BJ (cell line): ENCODE measurements at places on chromosomes 11 and 22. TPM values are rescaled to one million over a fixed set of nuclear protein-coding genes. Genes with fewer than 3 reads are reported as not detected.

The ALDH3B2 gene
- not detected in 2 replicates for polyA plus RNA-seq

The XKR3 gene
- not detected in 2 replicates for polyA plus RNA-seq

The KMT2A gene
- 19.8 and 21.9 TPM in 2 replicates for polyA plus RNA-seq

The OR6A2 gene
- polyA plus RNA-seq: 0.04 TPM in 1 of 2 replicates, not detected in the other

The BLID gene
- polyA plus RNA-seq: 0.16 and 0.37 TPM in 2 replicates

DNA sequence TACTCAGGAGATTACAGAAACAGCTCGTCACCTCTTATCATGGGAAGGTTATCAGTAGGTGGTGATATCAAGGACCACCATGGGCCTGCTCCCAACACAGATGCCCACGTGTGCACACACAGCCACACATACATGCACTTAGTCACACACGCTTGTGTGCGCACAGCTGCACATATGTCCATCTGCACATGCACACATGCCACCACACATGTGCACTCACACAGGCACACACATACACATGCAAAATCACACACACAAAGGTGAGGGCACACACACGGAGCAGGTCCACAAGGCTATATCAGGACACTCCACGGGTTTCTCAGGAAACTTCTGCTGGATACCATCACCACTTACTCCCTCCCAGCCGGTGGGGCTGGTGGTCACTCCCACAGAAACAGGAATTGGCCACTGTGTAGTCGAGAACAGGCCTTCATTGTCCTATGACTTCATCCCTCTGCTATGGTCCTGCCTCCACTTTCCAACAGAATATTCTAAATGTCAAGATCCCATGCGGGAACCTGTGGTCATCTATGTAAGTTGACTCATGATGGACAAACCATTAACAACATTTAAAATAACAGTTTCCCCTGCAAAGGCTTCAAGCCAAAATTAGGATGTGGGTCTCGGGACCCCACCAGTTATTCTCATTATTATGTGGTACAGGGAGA lies 2.2 kb downstream of the C11orf24 start:
- no peak for DNase-seq

- DNase-seq: no peak
Observed at GRCh38 chr11:31824879-31825837, 14.0 kb upstream of the PAX6 start.

DNA sequence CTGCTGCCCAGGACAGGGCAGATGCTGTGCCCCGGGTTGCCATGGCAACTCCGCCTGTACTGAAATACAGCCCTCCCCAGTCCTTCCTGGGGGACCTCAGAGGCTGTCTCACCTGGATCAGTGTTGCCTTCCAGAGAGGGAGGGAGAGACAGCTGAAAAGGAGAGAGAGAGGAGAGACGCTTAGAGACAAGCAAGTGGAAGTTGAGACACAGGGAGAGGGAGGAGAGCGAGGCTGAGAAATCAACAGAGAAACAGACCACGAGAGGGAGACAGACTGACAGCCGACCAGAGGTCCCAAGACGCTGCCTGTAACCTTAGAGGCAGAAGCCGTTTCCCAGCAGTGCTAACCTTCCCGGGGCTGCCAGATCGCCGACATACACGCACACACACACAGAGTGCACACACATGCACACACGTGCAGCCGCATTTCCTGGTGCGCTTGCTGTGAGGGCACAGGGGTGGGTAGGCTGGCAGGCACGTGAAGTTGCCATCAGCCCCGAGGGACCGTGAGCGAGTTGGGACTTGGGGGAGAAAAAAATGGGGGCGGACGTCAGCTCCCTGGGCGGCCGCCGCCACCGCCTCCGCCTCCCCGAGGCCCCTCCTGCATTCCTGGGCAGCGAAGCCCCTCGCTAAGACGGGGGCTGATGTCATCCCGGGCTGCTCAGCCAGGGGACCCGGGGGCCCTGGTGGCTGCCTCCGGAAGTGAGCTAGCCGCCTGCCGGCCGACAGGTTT lies 88.6 kb upstream of the CRYBB3 start:
- DNase-seq: peak; percentile 17

DNA sequence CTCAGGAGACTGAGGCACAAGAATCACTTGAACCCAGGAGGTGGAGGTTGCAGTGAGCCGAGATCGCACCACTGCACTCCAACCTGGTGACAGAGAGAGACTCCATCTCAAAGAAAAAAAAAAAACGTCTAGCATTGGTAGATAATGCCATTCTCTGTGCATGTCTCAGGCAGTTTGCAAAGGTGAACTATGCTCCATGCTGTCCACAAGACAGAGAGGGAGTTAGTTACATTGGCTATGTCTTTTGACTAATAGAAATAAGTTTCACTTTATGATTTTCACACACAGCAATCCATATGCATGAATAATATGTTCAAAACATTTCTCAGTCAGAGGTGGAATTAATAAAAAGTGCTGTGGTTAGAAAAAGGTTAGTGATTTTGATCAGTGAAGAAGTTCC lies 591.4 kb downstream of the ETS1 start:
- no peak for DNase-seq

GRCh38 chr11:86629045-86629706 lies 43.2 kb downstream of the ME3 start:
- DNase-seq: no peak
